Hypothalamus (tissue), 51 donors: ENCODE measurements at places on chromosomes 13 and 19.

DNA sequence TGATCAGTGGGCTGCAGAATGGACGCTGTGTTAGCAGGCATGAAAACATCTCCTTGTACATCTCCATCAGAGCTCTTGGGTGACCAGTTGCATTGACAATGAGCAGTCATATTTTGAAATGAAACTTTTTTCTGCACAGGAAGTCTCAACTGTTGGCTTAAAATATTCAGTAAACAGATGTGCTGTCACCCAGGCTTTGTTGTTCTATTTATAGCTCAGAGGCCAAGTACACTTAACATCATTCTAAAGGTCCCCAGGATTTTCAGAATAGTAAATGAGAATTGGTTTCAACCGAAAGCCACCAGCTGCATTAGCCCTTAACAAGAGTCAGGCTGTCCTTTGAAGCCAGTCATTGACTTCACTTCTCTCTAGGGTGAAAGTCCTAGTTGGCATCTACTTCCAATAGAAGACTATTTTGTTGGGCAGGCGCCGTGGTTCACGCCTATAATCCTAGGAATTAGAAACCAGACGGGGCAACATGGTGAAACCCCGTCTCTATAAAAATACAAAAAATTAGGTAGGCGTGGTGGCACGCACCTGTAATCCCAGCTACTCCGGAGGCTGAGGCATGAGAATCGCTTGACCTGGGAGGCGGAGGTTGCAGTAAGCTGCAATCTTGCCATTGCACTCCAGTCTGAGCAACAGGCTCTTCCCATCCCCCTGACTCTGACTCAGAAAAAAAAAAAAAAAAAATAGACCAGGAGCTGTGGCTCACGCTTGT lies 7.9 kb upstream of the PDE4A start:
- no peak for DNase-seq

DNA sequence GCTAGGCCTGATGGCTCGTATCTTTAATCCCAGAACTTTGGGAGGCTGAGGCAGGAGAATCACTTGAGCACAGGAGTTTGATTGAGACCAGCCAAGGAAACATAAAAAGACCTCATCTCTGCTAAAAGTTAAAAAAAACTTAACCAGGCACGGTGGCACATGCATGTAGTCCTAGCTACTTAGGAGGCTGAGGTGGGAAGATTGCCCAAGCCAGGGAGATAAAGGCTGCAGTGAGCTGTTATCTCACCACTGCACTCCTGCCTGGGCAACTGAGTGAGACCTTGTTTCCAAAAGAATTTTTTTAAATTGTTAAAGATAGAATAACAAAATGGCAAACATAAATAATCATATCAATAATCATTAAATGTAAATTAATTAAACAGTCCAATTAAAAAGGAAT lies 365.8 kb downstream of the MTUS2 start:
- DNase-seq = no peak

GRCh38 chr19:46413262-46414031 lies at the start of gene CCDC8:
CCDC8 (minus strand) TSS chr19:46413564; CDS start chr19:46412810, 754 bp downstream.
- DNase-seq = peak; percentile 62

- DNase-seq = no peak
Measured at GRCh38 chr13:30111810-30112209, 195.5 kb downstream of the KATNAL1 start.

GRCh38 chr13:102978168-102978567 lies 88.0 kb downstream of the SLC10A2 start:
- DNase-seq = no peak

DNA sequence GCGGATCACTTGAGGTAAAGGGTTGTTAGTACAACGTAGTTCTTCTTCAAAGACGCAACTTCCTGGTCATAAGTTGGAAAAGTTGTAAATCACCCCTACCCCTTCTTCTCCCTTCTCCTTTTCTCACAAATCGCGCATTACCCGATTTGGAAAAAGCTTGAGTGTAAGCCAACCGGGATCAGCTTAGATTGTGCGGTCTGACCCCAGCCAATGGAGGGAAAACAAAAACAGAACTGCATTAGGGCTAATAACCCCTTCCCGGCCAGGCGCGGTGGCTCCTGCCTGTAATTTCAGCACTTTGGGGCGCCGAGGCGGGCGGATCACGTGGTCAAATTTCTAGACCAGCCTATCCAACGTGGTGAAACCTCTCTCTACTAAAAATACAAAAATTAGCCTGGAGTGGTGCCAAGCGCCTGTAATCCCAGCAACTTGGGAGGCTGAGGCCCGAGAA lies 806 bp downstream of the ZNF90 start:
- DNase-seq = no peak

GRCh38 chr13:28251466-28251865 lies 113.1 kb downstream of the PAN3 start:
- DNase-seq = no peak

GRCh38 chr13:44298314-44298713 lies 75.3 kb upstream of the SERP2 start:
- no peak for DNase-seq

DNA sequence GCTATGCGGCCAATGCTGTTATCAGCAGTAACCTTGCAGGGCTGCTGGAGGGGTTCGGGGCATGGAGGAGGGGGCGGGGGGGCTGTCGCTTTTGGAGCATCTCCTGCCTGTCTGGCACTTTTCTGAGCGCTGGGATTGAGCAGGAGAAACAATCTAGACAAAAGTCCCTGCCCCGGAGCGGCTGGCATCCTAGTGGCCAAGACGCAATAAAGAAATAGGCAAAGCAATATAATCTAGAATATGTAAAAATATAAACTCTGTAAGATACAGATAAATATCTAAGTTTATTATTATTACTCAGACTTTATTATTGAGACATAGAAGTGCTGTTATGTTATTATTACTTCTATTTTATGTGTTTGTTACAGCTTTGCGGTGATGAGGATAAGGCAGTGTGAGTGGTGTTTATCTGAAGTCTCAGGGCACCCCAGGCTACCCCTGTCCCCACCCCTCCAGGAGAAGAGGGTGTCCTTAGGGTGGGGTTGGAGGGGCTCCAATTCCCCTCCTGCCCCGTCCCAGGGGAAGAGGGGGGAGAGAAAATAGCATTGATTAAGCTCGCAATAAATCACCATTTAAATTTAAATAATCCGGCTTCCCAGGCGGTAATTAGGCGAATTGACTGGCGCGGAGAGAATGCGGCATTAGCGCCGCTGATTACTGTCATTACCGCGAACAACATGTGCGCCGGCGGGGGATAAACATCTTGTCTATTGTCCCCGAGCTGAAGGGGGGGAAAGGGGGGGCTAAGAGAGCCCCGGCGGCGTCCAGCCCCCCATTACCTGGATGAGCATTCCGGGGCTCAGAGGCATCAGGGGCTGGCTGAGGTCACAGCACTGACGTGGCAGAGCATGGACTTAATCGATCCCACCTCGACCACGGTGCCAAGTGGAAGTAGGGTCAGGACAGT lies 3.2 kb downstream of the NPAS1 start:
- DNase-seq = no peak

- DNase-seq = no peak
Measured at GRCh38 chr13:29743201-29743786, 107.1 kb downstream of the UBL3 start.

GRCh38 chr13:98653463-98653985 lies 76.6 kb upstream of the STK24 start:
- peak; percentile 56 for DNase-seq

DNA sequence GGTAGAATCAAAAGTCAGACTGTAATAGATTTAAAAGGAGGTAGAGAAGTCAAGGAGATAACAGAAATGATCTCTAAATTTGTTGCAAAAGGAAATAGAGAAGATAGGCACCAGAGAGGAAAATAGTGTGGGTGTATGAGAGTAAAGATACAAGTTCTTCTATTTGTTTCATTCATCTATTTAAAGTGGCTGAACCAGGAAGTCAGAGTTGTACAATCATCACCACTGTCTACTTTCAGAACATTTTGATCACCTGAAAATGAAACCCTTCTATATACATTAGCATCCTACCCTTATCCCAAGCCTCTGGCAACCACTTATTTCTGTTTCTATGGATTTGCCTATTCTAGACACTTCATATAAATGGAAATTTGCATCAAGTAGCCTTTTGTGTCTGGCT lies 36.7 kb downstream of the INTS6 start:
- no peak for DNase-seq

DNA sequence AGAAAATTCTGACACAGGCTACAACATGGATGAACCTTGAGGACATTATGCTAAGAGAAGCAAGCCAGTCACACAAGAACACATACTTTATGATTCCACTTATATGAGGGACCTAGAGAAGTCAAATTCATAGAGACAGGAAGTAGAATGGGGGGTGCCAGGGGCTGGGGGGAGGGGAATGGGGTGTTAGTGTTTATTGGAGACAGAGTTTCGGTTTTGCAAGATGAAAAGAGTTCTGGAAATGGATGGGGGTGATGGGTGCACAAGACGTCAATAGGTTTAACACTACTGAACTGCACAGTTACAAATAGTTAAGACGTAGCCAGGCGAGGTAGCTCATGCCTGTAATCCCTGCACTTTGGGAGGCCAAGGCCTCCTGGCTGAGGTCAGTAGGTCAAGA lies 3.5 kb upstream of the ZNF787 start:
- no peak for DNase-seq

DNA sequence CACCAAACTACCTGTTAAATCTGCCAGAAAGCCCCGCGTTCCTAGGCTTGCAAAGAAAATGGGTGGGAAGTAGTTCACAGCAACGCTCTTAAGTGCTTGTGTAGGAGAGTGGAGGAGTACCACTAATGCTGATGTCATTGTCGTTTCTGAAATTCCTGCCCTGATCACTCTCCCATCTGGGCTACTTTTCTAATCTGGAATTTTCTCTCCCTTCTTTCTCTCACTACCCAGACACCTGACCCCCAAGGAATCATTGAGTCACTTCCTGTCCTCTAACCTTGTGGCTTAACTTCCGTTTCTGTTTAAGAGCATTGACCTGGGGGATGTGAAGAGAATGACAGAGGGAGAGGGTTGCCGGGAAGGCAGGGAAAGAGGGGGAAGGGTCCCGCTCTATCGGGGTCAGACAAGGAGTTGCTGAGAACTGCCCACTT lies 98.7 kb downstream of the STARD13 start:
- no peak for DNase-seq

DNA sequence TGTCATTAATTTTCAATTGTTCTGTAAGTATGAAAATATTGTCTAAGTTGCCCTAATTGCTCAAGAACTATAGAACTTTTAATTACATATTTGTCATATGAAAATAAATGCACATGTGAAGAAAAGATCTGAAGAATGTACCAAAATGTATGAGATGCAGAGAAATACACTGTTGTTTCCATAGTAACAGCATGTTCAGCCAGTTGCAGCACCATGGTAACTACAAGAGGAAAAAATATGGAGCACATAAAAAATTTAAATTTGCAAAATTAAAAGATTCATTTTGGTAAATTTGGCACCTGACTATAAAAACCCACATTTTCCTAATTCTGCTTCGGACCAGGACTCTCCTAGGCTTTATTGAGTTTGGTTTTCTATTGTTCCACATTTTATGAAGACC lies 1170.0 kb upstream of the MIR17HG start:
- DNase-seq = no peak

GRCh38 chr19:21483589-21484170 lies 21.7 kb upstream of the ZNF429 start:
- DNase-seq = no peak

DNA sequence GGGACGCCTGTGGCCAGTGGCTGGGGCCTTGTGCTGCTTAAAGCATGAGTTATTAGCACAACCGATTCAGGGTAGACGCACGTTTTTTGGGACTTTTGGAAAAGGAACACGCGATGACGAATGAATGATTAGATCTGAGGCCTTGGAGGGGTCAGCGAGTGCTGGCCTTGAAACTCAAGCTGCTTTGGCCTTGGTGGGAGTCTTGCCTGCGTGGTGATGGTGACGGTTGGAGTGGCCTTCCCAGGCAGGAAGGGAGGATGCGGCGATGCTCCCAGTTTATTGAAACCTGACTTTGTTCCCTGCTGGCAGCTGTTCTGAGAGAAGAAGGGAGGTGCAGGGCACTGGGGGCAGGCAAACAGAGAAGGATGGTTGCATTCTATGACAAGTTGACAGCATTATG lies 63.1 kb upstream of the RNF113B start:
- DNase-seq = no peak

DNA sequence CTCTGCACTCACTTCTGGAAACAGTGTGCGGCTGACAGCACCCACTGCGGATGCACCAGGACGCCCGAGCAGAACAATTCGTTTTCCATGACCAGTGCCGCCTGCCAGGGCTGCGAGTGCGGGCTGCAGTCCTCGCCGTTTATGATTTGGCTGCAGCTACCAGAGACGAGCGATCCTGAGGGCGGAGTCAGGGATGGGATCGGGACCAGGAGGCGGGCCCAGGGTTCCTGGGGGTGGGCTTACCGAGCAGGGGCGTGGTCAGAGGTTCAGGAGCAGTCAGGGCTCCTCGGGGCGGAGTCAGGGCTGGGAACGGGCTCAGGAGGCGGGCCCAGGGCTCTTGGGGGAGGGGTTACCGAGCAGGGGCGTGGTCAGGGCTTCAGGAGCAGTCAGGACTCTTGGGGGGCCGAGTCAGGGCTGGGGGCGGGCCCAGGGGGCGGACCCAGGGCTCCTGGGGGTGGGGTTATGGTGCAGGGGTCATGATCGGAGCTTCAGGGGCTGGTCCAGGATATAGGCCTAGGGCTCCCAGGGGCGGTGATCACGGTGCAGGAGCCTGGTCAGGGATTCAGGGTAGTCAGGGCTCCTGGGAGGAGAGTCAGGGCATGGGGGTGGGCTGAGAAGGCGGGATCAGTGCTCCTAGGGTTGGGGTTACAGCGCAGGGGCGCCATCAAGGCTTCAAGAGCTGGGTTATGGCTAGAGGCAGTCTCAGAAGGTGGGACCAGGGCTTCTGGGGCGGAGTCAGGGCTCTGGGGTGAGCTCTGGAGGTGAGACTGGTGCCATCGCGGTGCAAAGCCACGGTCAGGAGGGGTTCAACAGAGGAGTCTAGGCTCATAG lies 1.7 kb downstream of the KLK4 start:
- DNase-seq = no peak

GRCh38 chr19:30423481-30423880 lies 51.3 kb downstream of the ZNF536 start:
- DNase-seq = no peak

DNA sequence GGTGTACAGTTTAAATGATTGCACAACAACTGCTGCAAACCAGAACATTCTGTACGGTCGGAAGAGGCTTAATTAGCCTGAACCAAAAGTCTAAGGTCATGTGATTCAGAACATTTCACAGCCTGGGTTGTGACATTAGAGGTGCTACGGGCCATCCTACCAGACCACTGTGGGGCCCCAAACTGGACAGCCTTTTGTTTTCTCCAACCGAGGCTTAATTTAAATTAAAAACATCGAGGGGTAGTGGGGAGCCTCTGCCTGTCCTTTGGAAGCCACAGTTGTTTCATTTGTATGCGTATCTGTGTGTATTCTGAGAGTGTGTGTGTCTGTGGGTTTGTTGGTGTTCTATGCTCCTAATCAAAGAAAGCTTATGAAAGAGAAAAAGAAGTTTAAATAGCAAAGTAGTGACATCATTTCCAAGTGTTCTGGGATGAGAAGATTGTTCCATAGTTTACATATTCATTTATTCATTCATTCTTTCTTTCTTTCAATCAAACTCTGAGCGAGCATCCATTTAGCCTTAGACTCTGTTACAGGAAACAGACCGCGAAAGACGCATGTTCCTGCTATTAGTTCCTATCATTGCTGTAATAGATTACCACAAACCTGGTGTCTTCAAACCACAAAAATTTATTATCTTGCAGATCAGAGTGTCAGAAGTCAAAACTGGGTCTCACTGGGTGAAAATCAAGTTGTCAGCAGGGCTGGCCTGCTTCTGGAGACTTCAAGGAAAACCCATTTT lies 444.8 kb downstream of the FOXO1 start:
- no peak for DNase-seq
